Pulmonary artery endothelial cell (primary cell): ENCODE measurements at places on chromosomes 6 and 20. TPM values are rescaled to one million over a fixed set of nuclear protein-coding genes. Genes with fewer than 3 reads are reported as not detected.

DNA sequence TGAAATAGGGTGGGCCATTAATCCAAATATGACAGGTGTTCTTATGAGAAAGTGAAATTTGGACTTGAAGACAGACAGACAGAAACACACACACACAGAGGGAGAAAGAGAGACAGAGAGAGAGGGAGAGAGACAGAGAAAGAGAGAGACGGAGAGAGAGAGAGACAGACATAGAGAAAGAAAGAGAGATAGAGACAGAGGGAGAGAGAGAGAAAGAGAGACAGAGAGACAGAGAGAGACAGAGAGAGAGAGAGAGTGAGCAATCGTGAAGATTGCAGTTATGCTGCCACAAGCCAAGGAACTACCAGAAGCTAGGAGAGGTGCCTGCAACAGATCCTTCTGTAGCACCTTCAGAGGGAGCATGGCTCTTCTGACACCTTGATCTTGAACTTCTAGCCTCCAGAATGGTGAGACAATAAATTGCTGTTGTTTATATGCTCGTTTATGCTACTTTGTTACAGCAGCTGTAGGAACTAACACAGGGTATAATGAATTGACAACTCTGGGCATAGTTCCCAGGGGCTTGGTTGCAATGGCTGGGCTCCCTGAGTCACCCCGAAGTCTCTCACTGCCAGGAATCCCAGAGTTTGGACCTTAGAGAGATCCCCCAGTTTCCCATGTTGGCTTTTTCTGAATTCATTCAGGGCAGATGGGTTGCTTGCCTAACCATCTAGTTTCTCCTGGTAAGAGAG lies 44.7 kb upstream of the ECI2 start:
- DNase-seq, result no peak

DNA sequence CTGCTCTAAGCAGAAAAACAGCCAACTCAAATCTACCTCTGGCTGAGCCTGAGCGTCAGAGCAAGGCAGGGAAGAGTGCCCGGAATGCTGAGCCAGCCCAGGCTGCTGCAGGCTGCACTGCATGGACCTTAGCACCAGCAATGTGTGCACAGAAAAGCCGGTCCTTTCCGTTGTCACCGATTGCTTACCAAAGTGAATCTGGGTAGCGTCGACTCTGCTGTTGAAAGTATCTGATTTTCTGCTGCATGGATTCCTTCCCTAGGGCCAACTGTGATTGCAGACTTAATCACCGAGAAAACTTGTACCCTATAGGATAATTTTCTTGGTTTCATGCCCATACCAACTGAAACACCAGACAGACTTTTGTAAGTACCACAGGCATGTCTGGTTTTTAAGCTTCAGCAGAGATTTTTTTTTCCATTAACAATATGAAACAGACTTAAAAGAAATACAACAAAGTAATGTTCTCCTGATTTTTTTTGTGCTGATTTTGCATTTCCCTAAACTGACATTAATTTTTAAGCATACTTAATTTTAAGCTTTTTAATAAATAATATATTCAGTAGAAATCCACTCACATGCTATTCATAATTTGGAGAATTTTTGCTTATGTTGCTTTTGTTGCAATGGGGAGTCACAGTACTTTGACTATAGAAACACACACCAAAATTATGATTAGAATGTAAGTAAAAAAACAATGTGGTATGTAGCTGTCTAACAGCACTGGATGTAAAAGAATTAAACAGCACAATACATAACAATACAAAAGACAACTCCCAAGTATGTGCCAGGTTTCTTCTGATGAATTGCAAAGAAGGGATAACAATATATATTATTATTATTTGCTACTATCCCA lies 218.0 kb downstream of the THBS2 start:
- DNase-seq, result no peak

GRCh38 chr20:53985150-53985518 lies 85.3 kb downstream of the BCAS1 start:
- no peak for DNase-seq

DNA sequence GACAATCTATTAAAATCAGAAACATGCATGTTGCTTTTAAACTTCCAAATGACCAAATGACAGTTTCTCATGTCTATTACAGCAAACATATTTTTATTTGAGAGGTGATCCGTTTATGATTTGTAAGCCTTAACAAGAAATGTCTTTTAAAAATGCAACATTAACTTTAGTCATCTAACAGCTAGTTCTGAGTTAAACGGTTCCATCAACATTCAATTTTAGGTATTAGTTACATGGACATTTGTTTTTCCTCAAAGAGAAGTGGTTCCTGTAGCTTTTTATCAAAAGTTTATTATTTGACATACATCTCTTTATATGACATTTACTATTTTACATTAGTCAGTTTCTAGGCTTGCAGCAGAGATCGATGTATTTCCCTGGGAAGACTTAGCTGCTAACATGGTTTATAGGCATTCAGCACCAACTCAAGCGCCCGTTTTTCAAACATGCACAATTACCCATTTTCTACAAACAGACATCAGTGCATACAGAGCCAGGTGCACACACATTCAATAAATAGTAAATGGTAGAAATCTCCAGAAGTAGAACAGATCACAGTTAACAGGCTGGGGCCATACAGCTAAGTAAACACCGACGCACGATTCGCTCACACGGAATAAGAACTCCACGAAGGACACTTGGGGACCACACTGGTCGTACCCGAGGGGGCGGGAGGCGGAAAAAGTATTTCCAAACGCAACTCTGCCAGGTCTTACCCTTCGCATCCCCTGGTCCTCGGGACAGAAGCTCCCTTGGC lies 882 bp downstream of the CNR1 start:
- DNase-seq, result no peak

The HUS1B gene
- total RNA-seq, result 0.71 and 0.73 TPM in 2 replicates

- DNase-seq, result no peak
Observed at GRCh38 chr6:7727946-7728854, 2.3 kb downstream of the BMP6 start.

The NCOA3 gene
- total RNA-seq, result 29.3 and 35.8 TPM in 2 replicates

- no peak for DNase-seq
Observed at GRCh38 chr20:59630526-59630925, 26.2 kb downstream of the PHACTR3 start.

- no peak for DNase-seq
Observed at GRCh38 chr6:56877922-56878321, 77.0 kb upstream of the BEND6 start.

- no peak for DNase-seq
Observed at GRCh38 chr20:36084897-36085613, 69.5 kb upstream of the EPB41L1 start.

DNA sequence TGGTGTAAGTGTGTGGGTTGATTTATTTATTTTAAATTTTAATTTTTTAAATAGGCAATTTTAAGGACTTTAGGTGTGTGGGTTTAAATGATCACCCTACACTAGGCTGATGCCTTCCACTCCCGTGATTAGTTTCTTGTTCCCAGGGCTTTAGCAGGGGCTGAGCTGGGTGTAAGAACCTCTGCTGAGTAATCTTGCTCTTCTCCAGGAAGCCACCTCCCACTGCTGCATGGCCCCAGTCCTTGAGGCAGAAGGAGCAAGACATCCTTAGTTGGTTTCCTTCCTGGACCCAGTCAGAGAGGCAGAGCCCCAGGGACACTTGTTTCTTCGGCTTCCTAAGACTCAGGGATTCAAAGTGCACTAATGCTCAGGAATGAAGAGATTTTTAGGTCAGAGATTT lies 19.8 kb upstream of the CDC5L start:
- DNase-seq, result no peak

GRCh38 chr6:152598421-152598820 lies 38.7 kb downstream of the SYNE1 start:
- no peak for DNase-seq

The IL17F gene
- total RNA-seq, result not detected in 2 replicates

GRCh38 chr20:11738852-11739251 lies 178.8 kb upstream of the BTBD3 start:
- no peak for DNase-seq

DNA sequence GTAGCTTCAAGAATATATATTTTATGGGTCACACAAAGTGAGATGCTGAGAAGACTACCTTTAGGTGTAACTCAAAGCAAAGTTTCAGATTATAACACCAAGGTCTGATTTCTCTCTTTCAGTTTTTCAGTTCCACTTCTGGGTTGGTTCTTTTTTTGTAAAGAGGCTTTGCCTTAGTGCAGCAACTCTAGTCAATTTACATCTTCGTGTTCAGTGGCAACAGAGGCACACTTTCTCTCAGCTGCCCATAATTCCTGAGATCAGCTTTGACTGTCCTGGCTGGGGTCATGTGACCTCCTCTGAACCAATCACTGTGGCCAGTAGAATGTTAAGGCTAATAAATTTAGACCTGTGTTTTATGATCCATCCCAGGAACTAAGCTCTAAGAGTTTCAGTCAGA lies 120.2 kb downstream of the TINAG start:
- no peak for DNase-seq

- no peak for DNase-seq
Observed at GRCh38 chr6:66264376-66264775, 557.4 kb upstream of the EYS start.

DNA sequence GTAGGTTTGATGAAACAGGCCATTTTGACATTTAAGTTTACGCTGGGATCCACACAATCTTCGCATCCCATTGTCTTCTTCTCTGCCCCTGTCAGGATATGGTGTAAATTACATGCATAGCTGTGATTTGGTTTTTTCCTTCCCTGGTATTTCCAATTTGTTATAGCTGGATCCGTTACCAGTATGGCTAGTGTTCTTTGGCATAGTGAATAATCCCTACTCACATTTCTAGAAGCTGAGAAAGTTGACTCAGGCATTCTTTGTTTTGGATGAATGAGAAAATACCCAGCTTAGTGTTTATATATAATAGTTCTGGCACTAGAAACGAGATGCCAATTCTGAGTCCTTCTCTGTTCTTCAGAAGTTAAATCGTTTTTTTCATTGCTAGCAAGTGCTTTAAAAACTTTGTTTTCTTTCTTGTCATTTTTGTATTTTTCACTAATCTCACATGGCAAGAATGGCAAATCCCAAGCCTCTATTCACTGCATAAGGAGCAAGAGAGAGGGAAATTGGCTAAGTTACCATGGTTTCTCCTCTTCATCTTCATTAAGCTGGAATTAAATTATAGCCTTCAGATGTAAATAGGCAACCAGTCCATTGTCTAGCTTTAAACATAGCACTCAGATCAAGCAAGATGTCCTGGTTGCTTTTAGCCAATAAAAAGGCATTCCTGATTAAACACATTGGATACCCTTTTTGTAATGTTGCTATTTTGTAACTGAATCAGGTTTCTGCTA lies 91.9 kb upstream of the LAMP5 start:
- no peak for DNase-seq

- DNase-seq, result no peak
Observed at GRCh38 chr6:113361014-113361645, 496.0 kb upstream of the MARCKS start.

The WFDC10B gene
- total RNA-seq, result not detected in 2 replicates

GRCh38 chr6:108078191-108078590 lies 3.6 kb upstream of the OSTM1 start:
- no peak for DNase-seq

The MLN gene
- total RNA-seq, result not detected in 2 replicates

The FAM209B gene
- not detected in 2 replicates for total RNA-seq

The SLA2 gene
- not detected in 2 replicates for total RNA-seq

The EYS gene
- under 0.01 TPM in 1 of 2 replicates, not detected in the other for total RNA-seq

GRCh38 chr6:145736661-145737144 lies 1.4 kb upstream of the EPM2A start:
- DNase-seq, result no peak

- DNase-seq, result no peak
Observed at GRCh38 chr6:90425161-90425641, 128.6 kb upstream of the BACH2 start.

The CST7 gene
- not detected in 2 replicates for total RNA-seq

The ABHD16A gene
- 37.3 and 65.3 TPM in 2 replicates for total RNA-seq
